ENCODE measurements at places on chromosomes 2 and 18.

- DNase-seq, result no peak
Observed at GRCh38 chr2:29261003-29261402, 145.8 kb downstream of the CLIP4 start.

DNA sequence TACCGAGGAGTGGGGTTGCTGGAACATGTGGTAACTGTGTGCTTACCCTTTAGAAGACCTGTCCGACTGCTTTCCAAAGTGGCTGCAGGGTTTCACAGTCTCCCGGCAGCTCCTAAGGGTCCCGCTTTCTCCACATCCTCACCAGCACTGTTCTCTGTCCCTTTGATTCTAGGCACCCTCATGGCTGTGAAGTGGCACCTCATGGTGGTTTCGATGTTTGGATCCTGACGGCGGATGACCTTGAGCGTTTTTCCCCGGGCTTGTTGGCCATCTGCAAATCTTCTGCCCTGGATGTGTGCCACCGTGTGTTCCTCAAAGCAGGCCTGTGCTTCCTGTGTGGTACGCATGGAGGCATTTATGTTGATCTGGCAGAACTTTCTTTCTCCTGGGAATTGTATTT, 292.5 kb upstream of the HDAC4 start:
- no peak for DNase-seq

DNA sequence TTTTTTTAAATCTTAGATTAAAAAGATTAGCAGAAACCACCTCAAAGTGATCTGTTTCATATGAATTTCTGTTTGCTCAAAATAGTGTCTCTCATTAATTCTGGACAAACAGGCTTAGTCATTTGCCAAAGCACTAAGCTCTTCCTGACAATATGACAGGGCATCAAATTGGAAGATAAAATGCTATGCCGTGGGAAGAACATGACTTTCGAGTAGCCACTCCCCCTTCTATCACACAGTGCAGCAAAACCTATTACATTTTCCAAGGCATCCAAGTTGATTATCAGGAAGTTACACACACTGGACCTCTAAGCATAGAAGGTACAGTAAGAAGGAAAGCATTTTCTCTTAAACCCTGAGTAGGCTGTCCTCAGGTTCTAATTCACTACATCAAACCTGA, 89.5 kb downstream of the STK39 start:
- DNase-seq, result no peak

DNA sequence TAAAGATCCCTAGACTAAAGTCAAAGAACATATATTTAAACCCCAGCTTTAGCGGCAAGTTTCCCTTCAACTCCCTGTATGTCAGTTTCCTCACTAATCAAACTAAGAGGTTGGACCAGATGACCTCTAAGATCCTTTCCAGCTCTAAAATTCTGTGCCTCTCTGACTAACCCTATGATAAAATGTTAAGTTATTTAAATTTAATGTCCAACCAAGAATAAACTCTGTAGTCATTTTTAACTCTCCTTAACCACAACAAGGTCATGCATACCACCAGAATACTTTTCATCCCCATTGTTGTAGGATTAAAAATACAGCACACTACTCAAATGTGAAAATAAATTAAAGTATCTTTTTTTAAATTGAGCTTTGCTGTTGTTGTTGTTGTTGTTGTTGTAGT, 5.2 kb upstream of the PDE1A start:
- DNase-seq, result no peak

GRCh38 chr2:117917223-117917917, 96.5 kb downstream of the CCDC93 start:
- DNase-seq, result no peak

DNA sequence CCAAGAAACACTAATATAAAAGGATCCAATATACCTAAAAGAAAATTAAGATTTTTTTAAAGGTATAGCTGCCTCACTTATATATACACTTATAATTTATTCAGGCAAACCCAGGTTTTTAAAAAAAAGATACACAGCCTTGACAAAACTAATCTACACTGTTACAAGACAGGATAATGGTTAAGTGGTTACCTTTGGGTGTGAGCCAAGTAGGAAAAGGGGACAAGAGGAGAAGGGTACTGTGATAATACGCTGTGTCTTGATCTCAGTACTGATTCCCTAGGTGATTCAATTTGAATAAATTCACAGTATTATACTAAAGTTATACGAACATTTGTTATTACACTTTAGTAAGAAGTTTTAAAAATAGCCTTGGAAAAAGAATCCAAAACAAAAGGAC, 30.6 kb downstream of the KLHL41 start:
- no peak for DNase-seq

- DNase-seq, result no peak
Observed at GRCh38 chr2:848099-848498, 102.5 kb upstream of the SNTG2 start.

- DNase-seq, result no peak
Observed at GRCh38 chr2:230797515-230798495, 66.9 kb upstream of the ITM2C start.

DNA sequence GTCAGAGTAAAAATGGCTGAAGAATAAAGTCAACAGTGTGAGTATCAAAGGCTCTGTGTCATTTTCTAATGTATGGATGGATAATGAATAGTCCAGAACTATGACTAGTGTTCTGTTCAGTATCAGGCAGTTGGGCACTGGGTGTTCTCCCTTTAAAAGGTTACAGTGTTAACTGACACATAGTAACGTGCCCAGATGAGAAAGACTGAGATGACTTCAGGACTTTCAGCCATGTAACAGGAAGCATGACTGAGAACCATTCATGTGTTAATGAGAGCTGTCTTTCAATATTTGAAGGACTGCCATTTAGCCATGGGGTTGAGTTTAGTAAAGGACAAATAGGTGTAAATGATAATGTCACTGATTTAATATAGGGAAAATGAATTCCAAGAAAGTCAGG, 187.1 kb downstream of the GULP1 start:
- no peak for DNase-seq

DNA sequence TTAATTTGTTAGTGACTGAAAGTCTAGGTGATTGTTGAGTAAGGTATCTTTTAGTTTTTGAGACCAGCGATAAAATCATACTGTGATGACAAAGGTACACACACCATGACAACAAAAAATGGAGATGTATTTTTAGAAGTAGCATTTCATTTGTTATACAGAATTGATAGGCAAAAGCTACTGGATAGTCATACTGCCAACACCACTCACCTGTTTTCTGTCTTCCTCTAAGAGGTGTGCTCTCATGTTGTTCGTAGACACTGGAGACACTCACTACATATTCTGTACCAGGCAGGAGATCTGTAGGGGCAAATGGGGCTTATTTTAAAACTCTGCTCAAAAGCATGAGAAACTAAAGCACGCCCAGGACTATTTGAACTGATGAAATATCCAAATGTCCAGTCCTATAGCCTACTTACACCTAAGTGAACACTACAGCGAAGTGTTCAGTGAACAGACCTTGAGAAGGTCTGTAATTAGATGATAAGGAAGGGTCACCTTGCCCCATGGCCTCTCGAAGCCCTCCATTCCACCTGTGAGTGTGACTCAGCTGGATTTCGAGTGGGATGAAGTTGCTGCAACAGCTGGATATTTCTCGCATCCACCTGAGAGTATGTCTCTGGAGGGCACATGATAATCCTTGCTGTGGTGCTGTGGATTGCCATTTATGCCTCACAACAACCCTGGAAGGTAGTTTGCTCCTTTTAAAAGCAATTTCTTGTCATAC, 47.7 kb downstream of the FN1 start:
- DNase-seq, result no peak

DNA sequence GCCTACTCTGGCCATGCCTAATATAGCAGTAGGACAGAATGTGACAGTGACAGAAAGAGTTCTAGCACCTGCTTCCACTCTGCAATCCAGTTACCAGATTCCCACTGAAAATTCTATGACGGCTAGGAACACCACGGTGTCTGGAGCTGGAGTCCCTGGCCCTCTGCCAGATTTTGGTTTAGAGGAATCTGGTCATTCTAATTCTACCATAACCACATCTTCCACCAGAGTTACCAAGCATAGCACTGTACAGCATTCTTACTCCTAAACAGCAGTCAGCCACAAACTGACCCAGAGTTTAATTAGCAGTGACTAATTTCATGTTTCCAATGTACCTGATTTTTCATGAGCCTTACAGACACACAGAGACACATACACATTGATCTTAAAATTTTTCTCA, 45.2 kb upstream of the TTR start:
- no peak for DNase-seq

DNA sequence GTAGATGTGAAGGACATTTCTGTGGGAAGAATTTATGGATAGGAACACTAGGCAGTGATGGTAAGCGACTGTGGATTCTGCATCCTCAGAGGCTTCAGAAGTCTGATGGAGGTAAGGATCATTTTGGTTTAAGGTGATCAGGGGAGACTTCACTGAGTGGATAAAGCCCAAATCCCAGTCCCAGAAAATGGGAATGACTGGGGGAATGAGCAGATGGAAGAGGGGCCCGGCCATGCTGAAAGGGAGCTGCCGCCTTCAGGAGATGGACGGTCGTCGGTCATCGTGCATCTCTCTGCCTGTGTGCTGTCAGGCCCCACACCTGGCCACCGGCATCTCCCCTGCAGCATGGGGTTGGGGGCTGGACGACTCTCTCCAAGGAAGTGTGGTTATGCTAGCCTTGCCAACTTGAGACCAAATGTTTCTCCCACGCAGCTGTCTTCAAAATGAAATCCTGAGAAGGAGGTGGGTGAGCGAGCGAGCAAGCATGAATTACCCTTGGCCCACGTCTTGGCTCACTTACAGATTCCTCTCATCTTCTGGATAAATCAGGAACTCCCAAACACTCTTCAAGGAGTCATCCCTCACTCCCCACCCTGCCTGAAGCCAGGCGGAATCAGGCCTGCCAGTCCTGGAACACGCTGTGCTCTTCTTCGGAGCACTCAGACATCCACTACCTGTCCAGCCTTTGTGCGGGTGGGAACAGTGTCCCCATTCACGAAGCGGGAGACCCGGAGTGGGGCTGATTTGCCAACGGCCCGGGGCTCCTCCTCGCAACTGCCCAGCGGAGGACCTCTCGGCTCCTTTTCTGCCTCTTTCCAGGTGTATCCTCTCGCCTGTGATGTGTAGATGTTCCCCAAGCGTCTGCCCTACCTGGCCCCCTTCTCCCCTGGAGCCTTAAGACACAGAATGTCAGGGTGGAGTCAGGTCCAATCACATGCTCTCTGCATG, 85.6 kb downstream of the PRKCE start:
- no peak for DNase-seq

GRCh38 chr2:38122344-38122743, 46.4 kb upstream of the CYP1B1 start:
- DNase-seq, result no peak

DNA sequence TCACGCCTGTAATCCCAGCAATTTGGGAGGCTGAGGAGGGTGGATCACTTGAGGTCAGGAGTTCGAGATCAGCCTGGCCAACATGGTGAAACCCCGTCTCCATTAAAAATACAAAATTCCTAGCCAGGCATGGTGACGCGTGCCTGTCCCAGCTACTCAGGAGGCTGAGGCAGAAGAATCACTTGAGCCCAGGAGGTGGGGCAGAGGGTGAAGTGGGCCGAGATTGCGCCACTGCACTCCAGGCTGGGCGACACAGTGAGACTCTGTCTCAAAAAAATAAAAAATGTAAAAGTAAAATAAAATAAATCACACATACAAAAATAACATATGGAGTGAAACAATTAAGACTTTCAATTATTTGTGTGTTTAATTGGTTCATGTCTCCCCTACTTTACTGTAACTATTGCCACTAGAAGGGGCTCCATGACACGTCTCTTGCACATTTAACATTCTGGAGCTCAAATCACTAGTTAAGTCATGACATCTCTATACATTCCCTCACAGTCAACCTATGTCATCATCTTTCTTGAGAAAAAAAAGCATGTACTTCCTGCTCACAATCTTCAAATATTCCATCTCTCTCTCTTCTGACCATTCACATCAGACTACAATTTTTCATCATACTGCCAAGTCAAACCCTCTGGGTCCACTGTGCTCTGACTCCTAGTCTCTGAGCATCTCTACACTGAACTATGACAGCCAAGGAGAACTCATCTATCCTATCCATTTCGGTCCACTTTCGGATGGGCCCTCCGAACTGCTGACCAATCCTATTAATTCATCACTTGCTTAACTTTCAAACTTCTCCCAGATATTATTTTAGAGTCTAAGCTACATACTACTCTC, 6.7 kb downstream of the GFPT1 start:
- DNase-seq, result no peak

GRCh38 chr18:36205166-36205565, 17.9 kb downstream of the MOCOS start:
- DNase-seq, result no peak

DNA sequence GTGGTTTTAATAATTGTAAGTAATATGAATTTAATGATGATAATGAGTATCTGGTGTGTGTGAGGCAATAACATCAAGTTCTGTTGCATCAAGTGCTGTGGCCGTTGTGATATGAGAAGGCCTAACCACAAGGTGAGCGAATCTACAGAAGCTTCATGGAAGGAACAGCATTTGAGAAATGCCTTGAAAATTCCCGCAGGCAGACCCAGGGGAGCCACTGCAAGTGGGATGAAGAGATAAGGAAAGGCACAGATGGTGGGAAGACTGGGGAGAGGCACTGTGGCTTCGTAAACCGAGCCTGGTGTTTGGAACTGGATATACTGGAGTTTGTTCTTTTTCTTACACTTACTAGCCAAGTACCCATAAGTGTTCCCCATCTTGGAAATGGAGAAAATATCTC, 357.5 kb downstream of the PTPRM start:
- DNase-seq, result no peak

GRCh38 chr18:78607784-78608183, 371.8 kb upstream of the SALL3 start:
- no peak for DNase-seq

DNA sequence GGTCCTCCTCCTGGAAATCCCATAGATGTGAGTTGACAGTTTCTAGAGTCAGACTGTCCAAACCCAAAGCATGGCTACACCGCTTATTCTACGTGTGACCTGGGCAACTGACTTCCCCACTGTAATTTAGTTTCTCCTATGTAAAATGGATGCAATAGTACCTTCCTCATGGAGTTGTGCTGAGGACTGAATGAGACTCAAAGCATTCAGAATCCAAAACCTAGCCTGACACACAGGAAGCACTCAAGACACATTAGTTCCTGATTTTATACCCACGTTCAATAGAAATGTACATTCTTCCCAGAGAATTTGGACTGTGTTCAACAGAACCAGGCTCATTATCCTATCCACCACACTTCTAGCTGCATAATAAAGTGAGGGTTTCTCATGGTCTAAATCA, 88.8 kb downstream of the STK39 start:
- DNase-seq, result no peak

Data from stimulated activated CD4-positive, alpha-beta T cell treated with anti-CD3 and anti-CD28 coated beads, Interleukin-1b, Interleukin-23, amount 100 ng/mL, for 1 hour (primary cell).